ENCODE measurements at places on chromosomes 3 and 15.

DNA sequence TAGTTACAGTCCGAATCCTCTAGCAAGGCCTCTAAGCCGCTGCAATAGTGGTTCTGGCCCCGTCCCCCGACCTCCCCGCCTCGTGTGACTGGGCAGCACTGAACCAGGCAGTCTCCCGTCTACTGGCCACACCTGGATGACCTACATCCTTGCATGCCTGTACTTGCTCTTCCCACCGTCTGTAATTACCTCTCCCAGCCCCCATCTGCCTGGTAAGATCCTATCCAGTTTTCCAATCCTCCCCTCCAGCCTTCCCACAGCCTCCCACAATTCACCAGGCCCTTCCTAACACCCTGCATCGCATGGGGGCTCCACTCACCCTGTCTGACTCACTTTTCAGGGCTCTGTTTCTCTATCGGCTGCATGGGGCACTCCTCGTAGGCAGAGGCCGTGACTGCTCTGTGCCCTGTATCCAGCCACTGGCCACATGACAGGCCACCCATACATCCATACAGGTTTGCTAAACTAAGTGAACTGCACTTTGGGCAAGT is 32.8 kb downstream of the XXYLT1 start:
- DNase-seq, result no peak

- DNase-seq, result no peak
Measured at GRCh38 chr3:122245513-122246174, 62.2 kb downstream of the CASR start.

GRCh38 chr3:196994056-196994455 is 25.4 kb upstream of the PIGZ start:
- DNase-seq, result no peak

DNA sequence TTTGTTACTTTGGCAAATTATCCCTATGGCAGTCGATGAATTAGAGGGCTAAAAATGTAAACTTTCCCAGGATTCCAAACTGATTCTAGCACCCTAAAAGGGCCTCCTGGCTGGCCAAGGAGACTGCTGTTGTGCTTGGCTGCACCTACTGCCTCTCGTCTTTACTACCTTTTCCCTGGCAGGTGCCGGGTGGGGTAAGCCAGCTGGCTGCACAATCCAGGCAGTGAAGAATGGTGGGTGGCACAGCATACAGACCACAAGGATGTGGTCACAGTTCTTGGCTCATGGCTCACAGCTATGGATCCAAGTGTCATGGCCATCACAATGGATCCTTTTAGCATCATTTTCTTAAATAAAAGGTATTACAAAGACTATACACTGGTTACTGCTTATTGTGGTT is 20.7 kb upstream of the SLC25A26 start:
- no peak for DNase-seq

GRCh38 chr3:59277816-59278215 is 228.0 kb upstream of the CFAP20DC start:
- DNase-seq, result no peak

DNA sequence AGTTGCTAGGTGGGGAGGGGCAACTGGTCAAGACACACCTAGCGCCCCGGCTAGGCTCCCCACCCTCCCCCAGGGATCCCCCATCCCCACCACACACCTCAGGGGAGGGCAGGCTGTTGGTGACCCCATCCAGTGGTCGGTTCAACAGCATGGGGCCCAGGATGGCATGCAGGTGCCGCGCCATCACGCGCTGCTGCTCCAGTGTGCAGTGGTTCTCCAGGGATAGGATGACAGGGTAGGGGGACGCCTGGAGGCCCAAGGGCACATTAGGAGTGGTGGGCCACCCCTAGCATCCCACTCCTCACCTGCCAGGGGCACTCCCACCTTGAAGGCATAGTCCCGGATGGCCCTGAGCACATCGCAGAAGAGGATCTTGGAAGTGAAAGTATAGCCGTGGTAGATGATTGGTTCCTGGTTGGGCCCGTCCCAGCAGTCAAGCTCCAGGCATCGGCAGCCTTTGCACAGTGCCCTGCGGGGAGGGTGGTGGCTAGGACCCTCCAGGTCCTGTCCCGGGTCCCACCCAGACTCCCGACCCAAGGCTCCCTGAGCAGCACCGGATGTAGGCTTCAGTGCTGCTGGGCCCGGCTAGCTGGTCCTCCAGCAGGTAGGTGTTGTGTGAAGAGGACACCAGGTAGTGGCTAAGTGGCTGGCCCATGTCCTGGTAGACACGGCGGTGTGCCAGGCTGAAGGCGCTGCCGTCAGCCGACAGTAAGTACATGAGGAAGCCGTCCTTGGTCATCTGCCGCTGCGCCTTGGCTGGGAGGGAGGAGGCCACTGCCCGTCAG is 19.4 kb downstream of the VILL start:
- DNase-seq, result no peak

GRCh38 chr3:129263161-129263910 is 13.9 kb downstream of the COPG1 start:
- DNase-seq, result no peak

- no peak for DNase-seq
Measured at GRCh38 chr15:100667405-100668347, 65.3 kb downstream of the ASB7 start.

- DNase-seq, result no peak
Measured at GRCh38 chr3:101248736-101249135, 71.6 kb downstream of the IMPG2 start.

Data from stimulated activated CD4-positive, alpha-beta T cell treated with anti-CD3 and anti-CD28 coated beads, TNF-alpha, amount 100 ng/mL, for 1 hour (primary cell).